Islet precursor cell (in vitro differentiated cells): ENCODE measurements at places on chromosomes 6 and 20.

DNA sequence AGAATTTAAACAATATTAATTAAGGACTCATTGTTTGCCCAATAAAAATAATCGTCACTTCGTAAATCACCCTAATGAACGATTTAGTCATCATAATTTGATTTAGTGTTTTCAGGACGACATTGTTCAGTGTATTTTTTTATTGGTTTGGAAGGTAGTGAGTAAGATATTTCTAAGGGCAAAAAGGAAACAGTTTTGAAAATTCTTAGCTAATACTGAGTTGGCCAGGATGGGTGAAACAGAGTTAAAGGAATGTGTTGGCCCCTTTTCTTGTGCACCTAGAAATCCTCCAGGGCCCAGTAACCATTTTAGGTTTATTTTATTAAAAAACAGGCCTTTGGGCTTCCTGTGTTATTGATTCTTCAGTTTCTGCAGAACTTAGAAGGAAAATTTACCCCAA, 25.3 kb downstream of the ANKS1A start:
- no peak for DNase-seq

DNA sequence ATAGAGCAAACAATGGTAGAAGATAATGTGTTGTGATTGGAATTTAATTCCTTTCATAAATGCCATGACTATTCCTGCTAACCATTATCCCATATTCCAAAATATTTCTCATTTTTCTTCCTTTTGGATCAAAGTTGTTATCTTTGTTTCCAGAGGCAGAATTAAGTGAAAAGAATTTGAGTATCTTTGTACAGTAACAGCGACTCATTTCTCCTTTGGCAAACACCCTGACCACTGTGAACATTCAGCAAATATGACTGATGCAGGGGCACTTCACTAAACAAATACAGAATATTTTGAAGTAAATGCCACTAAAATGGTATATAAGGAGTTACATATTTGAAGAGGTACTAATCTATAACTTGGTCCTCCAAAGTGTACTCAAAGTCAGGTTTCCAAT, 105.0 kb upstream of the LAMP5 start:
- no peak for DNase-seq

GRCh38 chr6:158629367-158630221, 14.9 kb downstream of the DYNLT1 start:
- no peak for DNase-seq

GRCh38 chr20:53013847-53014246, 41.7 kb downstream of the TSHZ2 start:
- DNase-seq: no peak

DNA sequence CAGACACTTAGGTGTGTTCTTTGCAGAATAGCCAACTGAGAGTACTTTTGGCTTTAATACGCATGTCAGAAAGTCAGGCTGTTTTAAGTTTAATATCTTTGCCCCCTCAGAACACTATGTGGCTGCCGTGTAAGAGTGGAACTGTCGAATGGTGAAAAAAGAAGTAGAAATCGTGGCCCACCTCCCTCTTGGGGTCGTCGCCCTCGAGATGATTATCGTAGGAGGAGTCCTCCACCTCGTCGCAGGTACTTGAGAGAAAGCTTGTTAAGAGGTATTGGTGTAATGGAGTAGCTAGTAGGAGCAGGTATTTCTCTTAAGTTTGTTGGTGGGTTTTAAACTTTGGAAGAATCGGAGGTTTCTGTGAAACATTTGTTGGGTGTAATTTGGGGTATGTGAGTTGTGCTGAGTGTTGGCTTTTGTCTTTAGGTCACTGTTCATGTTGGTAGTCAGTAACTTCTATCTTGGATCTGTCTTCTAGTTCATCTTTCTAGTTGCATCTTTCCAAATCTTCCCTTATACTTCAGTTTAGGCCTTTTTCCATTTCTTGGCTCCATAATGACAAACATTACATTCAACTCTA, 4.7 kb downstream of the SRSF3 start:
- no peak for DNase-seq
